ENCODE measurements at places on chromosomes 16 and 17.

- DNase-seq = no peak
Observed at GRCh38 chr16:54398986-54399385, 112.4 kb upstream of the IRX3 start.

GRCh38 chr17:78974635-78975591 lies 4.8 kb downstream of the LGALS3BP start:
- peak; percentile 74 for DNase-seq

DNA sequence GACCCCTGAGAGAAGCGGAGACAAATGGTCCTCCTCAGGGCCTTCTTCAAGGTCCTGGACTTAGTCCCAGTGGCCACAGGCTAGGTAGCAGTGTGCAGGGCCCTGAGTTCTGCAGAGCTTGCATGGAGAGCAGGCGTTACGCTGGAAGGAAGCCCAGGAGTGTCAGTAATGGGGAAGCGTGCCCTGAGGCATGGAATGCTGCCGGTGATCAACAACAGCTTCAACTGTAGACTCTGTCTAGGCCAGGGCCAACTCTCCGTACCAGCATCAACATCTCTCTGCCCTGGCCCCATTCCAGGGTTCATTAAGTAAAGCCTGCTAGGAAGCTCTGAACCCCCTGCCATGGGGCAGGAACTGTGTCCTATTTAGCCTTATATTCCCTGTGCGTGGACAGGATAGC lies 568 bp upstream of the TNK1 start:
- no peak for DNase-seq

DNA sequence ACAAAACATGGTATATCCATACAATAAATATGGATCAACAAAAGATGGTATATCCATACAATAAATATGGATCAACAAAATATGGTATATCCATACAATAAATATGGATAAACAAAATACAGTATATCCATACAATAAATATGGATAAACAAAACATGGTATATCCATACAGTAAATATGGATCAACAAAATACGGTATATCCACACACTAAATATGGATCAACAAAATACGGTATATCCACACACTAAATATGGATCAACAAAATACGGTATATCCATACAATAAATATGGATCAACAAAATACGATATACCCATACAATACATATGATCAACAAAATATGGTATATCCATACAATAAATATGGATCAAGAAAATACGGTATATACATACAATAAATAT lies 8.1 kb downstream of the METTL16 start:
- DNase-seq = no peak

GRCh38 chr17:35515027-35515426 lies 22.5 kb downstream of the SLFN12L start:
- DNase-seq = no peak

DNA sequence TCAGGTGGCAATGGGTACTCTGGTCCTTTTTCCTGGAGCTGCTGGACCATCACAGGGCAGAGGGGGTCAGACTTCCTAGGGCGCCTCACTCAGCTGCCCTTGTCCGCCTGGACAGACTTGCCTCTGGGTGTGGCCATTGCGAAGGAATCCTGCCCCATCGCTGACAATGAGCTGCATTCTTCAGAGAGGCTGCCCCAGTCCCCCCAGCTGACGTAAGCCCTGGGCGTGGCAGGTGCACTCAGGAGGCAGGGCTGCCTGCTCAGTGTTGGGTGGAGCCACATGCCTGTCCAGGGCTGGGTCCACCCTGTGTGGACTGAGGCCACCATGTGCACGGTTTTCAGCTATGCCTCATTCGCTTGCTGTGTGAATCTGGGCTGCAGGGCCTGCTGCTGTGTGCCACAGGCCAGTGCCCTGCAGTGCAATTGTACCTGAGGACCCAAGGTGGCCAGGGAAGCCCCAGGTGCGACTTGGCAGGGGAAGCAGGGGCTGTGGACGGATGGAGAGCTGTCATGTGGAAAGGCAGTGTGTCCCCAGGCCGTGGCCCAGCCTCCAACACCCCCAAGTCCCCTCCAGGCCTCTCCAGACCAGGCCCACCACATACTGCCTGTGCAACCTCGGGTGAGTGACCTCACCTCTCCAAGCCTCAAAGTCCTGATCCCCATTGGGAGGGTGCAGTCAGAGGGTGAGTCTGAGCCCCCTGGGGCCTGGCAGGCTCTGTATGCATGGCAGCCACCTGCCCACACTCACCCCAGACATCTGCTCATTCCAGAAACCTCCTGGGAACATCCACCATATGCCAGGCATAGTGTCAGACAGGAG lies 14.0 kb upstream of the MPRIP start:
- DNase-seq = no peak

DNA sequence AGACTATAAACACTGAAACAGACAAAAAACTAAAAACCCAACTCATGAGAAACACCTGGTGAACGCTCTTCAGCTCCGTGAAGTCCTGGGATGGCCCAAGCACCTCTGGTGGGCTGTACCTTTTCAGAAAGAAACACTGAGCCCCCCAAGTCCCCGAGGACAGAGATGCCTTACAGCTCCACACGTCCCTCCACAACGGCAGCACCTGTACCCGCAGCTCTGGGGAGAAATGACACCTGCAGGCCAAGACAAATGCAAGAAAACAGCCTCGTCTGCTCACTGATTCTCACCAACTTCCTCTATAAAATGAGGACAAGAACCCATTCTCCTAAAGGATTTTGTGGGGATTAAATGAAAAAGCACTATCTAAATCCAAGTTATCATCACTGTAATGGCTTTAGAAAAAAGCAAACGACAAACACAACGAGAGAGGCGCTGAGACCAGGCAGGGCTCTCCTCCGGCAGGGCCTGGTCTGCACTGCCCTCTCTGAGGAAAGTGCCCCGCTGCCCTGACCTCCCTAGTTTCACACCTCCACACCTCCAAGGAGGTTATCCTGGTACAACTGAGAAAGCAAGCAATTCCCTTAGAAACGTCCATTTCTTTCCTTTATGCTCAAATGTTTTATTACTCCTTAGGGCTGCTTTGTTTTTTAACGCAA lies 114.9 kb downstream of the ZNF778 start:
- no peak for DNase-seq

DNA sequence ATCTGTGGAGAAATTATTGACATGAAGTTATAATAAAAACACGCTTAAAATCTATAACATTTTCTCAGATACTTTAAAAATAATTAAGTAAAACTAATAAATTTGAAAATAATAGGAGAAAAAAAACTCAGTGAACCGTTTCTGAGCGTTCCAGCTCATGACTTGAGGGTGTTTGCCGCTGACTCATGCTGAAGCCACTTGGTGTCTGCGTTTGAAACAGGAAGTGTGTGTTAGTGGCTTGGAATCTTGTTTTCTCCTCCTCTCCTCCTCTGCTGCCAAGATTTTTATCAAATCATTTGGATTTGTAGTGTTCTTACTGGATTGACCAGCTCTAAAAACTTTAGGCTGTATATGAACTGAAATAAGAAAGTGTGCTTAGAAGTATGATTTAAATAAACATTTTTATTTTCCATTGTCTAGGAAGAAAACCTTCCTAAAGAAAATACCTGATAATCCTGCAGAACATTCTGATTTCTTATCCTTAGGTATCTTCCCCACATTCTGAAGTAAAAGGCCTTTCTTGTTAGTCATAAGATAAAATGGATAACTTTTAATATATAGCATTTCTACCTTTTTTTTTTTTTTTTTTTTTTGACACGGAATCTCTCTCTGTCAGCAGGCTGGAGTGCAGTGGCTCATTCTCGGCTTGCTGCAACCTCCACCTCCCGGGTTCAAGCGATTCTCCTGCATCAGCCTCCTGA lies 30.8 kb downstream of the USP10 start:
- DNase-seq = peak; percentile 62

GRCh38 chr17:1007310-1008007 lies 10.5 kb downstream of the TIMM22 start:
- DNase-seq = no peak

DNA sequence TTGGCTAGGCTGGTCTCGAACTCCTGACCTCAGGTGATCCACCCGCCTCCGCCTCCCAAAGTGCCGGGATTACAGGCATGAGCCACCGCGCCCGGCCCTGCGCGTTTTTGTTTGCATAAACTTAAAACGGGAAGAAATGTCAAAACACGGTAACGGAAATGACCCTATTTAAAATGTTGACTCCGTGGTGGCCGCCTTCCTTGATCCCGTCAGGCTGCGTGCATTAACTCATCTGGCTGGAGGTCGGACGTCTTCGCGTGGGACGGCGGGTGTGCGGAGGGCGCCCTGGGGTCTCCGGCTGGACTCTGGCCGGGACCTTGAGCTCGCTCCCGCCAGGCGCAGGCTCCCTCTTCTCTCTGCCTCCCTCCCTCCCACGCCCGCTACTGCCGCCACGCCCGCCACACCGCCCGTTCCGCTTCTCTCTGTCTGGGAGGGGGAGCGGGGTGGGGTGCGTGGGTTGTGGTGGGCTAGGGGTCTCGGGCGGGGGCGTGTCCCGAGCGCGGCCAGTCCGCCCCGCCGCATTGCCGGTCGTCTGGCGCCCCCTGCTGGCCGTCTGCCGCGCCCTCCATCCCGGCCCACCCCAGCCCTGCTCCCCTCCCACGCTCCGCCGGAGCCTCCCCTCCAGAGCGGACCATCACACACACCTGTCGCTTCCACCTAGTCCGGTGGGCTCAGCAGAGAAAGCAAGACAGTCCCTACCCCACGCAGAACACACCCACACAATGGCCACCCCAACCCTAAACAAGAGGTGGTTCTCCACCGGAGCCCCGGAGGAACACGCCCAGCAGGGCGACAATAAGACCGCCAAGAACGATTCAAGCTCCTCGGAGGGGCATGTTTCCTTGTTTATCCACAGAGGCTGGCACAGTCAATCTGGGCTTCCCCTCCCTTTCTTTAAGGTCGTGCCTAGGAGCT lies 1.2 kb upstream of the CCDC42 start:
- DNase-seq = no peak

GRCh38 chr17:18005496-18005895 lies 32.8 kb downstream of the DRC3 start:
- DNase-seq = no peak

DNA sequence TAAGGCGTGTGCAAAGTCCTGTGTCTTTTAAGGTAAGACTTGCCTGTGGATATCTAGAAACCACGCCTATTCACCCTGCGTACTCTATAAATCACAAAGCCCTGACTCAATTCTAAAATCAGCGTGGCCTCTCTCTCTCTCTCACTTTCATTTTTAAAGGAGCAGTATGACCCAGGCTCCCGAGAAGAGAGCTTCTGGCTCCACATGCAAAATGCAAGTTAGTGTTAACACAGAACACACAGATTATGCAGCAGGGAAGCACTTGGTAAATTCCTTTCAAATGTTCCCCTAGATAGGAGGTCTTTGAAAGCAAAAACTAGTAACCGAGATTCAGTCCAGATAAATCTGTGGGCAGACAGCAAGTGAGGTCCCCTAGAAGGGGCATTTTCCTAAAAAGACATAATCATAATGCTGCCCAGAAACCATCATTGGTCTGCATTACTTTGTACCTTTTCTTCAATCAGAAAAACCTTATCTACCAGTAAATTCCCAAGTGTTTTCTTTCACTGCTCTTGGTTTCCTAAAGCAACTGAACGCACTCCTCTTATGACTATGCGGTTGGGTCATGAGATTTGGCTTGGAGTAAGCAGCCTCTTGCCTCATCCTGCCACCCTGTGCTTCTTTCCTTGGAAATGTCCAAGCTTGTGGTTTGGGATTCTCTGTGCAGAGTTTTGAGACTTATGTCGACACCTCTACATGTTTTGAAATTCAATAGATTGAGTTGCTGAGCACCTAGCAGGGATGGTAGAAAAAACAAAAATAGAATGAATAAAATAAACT lies 31.7 kb upstream of the KCNJ2 start:
- DNase-seq = peak; percentile 24

GRCh38 chr17:67323445-67323844 lies 42.9 kb downstream of the PSMD12 start:
- DNase-seq = no peak

DNA sequence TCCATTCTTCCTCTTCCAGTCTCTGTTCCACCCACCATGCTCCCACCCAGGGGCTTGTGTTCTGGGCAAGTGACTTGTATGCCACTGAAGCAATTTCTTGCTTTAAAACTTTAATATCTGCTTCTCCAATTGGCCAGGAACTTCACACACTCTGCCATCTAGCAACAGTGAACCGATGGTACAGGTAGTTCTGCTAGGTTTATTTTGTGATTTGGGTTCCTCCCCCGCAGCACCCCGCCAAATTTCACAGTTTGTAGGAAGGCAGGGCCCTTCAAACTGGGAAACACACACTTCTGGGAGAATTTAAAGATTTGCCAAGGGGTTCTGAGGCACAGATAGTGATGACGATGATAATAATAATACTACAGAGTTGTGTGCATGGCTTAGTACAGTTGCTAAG lies 3.3 kb downstream of the ARSG start:
- DNase-seq = no peak

All from HFF-Myc (cell line).